ENCODE measurements at places on chromosomes 6 and 20.
A peak's percentile ranks its signal among the peaks of the same experiment; 100 is the strongest.

DNA sequence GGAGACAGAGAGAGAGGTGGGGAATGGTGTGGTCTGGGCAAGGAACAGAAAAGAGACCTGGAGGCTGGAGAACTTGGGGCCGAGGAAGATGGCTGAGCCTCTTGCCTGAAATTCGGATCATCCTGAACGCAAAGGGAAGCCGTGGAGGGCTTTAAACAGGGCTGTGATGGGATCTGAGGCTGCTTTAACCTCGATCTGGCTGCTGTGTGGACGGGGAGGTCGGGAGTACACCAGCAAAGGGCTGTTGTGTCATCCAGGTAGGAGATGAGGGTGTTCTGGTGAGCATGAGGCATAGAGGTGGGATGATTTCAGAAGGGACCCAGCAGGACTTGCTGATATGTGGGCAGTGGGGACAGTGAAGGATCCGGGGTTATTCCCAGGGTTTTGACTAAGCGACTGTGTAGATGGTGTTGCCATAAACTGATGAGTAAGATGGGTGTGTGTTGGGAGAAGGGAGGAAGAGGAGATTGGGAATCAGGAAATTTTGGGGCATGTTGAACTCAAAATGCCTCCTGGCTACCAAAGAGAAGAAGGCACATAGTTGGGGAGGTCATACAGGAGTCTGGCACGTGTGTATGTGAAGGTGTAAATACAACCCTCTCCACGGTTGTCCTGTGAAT is 158.5 kb downstream of the NFATC2 start:
- no peak for DNase-seq

- no peak for DNase-seq
Measured at GRCh38 chr6:161796681-161797080, 522.8 kb upstream of the AGPAT4 start.

GRCh38 chr6:138455746-138456400 is 43.4 kb downstream of the NHSL1 start:
- no peak for DNase-seq

DNA sequence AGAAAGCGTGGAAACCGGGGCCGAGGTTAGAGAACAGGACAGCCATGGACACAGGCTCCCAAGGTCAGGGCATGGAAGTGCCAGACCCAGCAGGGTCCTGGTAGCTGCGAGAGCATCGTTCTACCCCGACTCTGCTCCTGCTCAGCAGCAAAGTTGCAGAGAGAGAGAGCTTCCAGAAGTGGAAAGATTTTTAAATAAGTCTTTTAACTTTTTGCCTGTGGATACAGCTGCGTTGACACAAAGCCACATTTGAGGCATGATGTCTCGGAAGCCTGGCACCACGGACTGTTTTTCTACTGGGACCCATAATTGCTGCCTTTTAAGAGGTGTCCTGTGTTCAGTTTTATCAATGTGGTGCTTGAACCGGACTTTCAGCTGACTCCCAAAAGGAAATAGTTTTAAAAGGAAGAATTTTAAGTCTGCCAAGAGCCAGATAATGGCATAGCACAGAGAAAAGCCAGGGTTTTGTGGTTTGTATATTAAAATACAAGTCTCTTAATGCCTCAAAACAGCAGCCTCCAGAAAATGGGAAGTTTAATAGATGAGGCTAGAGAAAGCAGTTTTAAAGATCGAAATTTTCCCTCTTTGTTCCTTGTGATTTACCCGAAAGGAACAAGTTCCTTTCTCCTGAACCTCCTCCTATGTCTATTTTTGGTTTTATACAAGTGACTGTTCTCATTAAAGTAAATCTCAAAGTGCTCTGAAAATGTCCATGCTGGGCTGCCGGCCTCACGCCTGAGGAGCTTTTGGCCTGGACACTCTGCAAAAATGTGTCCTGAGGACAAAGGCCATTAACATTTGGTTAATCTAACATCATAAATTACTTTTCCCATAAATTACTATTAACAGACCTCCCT is 91.5 kb downstream of the RIN2 start:
- DNase-seq = no peak

GRCh38 chr20:58433759-58434158 is 44.7 kb downstream of the VAPB start:
- no peak for DNase-seq

DNA sequence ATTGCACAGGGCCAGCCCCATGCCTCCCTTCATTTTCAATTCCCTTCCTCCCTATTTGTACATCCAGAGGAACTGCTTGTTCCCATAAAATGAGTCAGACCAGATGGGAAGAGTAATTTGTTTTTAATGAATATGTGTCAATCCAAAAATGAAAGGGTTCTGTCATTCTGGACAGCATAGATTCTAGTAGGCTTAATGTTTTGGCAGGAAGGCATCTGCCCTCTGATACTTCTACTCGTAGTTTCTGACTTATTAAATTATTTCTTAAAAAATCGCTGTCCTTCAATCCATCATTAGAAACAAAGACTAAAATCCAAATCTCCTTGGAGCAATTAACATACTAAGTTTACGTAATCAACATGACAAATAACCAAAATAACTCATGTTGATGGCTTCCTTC is 665.5 kb downstream of the TENT5A start:
- no peak for DNase-seq

DNA sequence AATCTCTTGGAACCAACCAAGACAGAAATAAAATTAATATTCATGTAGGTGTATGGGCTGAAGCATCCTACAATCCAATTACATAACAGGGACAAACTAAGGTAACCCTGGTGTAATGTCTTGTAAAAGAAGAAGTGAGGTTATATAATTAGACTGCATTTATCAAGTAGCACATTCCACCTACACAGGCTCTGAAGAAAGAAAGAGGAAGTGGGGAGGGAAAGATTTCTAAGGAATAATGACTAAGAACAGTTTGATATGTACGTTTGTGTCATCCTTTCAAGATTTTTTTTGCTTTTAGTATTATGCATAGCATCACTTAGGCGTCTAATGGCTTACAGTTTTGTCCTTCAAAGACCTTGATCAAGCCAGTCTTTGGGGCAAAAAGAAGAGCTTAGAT is 139.7 kb downstream of the PLCB1 start:
- no peak for DNase-seq

DNA sequence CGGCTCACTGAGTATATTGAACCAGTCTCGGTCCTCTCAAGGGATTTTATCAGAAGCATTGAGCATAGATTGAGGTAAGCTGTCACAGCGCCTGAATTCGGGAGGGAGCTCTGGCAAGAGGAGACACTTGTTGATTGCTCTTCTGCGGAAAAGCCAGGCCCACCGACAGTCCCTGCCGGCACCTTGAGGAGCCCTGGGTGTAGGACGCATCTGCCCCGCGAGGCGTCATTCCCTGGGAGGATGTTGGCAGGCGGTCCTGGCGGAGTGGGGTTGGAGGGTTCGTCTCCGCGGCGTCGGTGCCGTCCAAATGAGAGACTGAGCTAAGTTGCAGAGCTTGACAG is 843 bp downstream of the FBXO9 start:
- DNase-seq = no peak

DNA sequence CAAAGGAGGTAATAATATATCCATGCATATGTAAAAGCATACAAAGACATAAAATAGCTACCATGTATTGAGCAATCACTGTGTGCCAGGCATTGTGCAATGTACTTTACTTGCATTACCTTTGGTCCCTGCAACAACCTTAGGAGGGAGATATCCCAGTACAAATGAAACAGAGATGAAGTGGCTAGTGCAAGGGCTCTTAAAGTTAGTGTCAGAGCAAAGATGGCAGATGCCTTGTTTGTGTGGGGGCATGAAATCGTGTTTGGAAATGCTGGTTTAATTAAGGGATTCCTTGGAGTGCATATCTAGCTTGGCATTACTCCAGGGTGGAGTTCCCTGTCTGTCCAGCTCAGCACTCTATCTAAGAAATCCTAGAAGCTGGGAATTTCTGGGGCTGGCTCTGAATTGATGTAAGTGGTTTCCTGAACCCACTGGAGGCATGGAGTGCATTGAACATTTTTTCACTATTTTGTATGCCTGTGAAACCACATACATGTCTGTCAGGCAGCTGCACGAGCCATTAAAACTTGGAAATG is 9.8 kb downstream of the PAQR8 start:
- no peak for DNase-seq

GRCh38 chr6:155646443-155646842 is 190.8 kb upstream of the NOX3 start:
- no peak for DNase-seq

DNA sequence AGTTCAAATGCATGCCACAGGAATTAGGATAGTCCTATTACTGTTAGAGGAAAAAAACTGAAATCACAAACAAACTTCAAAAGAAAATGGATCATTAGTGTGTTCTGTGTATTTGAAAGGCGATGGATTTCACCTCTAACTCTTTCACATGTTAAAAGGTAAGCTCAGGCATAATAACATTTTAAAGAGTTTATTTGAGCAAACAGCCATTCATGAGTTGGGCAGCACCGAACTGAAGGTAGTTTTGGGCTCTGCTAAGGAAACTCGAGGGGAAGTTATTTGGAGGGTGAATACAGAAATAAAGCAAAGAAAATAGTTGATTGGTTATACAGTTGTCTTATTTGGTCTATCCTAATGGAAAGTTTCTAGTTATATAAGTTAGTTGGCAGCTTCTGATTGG is 546.5 kb upstream of the POU3F2 start:
- no peak for DNase-seq

GRCh38 chr6:109471105-109471810 is 11.8 kb downstream of the ZBTB24 start:
- no peak for DNase-seq

- no peak for DNase-seq
Measured at GRCh38 chr20:24648919-24649318, 179.5 kb downstream of the SYNDIG1 start.

DNA sequence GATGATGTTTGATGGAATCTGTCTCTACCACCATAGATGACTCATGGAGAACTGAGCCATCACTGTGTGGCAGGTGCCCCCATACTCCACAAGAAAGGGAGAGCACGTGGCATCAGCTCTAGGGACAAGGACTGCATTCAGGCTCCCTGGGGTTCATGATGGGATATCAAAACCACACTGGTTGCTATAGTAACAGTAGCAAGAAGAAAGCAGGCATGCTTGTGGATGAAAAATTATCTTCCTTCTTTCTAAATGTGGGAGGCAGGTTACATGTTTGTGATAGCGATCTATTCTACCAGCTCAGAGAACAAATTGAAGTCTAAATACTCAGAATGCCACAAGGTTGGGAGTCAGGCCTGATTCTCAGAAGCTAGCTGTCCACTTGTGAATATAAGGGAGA is 224.2 kb downstream of the ARHGAP18 start:
- no peak for DNase-seq

GRCh38 chr20:59751075-59751711 is 146.9 kb downstream of the PHACTR3 start:
- peak; percentile 41 for DNase-seq

- DNase-seq = no peak
Measured at GRCh38 chr6:151111670-151112069, 128.1 kb upstream of the AKAP12 start.

DNA sequence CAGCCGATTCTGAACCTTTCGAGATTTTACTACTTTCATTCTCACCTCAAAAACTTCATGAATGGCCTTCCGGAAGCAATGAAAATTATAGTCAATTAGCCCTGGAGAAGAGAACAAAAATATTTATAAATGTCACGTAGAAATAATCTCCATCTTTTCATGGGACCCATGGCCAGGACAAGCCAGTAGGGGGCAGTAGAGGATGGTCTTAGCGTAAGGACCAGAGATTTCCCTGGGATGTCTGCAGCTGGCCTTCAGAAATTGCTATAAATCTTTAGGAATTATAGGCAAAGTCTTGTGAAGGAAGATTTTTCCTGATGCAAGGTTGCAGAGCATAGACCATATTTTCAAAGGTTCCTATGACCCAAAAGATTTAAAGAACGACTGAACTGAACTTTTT is 15.6 kb upstream of the UBE2J1 start:
- no peak for DNase-seq

DNA sequence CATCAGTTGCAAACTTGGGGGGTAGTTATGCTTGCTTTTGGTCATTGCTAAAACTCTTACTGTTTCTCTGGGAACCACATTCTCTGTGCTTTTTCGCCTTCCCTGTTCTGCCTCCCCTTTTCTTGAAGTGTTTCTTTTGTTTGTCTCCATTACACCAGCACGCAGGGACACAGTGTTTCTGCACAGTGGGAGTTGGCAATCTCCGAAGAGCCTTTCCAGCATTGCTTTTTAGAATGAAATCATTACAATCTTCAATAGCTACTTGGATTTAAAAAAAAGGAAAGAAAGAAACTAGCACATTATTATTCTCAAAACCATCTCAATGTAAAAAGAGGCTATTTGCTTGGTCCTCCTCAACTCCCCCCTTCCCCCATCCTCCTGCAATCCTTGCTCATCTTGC is 536.7 kb upstream of the MMS22L start:
- no peak for DNase-seq

DNA sequence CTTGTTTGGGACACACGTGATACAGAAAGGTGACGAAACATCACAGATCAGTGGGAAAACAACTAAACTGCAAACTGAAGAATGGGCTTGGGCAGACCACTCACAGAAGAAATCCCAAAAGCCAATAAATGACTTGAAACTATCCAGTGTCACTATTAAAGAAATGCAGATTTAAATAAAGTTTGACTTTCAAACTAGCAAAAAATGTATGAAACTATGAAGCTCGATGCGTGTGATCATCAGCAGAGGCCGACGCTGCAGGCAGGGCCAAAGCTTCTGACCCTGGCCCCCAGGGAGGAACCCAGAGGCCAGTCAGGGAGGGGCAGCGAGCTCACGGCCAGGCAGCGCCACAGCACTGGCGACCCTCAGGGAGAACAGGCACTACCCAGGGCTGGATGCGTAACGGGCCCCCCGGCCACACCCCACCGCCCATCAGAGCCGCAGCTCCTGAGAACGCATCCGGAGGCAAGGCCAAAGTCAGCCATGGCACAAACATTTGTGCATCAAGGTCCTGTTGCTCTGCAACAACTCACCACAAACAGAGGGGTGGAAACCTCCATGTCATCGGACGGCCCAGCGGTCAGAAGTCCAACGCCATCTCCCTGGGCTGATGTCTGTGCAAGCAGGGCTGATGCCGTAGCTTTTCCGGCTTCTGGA is 94.1 kb downstream of the YTHDF1 start:
- no peak for DNase-seq

GRCh38 chr20:44024820-44025580 is 110.3 kb downstream of the TOX2 start:
- DNase-seq = no peak

- no peak for DNase-seq
Measured at GRCh38 chr6:73455865-73456629, 4.0 kb upstream of the CGAS start.

GRCh38 chr6:115270953-115271352 is 789.7 kb downstream of the FRK start:
- DNase-seq = no peak

- DNase-seq = peak; percentile 25
Measured at GRCh38 chr20:9068233-9068801, 570 bp upstream of the PLCB4 start.

- no peak for DNase-seq
Measured at GRCh38 chr6:5270093-5270680, 8.9 kb downstream of the FARS2 start.

GRCh38 chr20:19658137-19658536 is 99.9 kb upstream of the RIN2 start:
- no peak for DNase-seq

DNA sequence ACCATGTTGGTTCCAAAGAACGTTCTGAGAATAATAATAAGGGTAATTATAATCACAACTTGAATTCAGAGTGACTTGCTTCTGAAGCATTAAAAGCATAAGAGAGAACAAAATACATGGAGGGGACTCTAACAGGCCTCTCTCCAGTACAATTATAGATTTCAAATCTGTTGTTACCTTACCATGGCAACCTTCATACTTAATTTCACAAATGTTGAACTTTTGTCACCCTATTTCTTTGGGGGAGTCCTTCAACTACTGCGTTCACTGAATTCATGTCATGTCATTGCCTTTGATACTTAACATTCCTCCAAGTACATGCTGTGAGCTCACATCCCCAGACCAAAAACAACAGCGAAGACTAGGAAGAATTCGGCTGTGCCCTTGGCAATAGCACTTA is 104.0 kb downstream of the MKKS start:
- no peak for DNase-seq

Measured in D721Med (cell line).